Stimulated activated CD8-positive, alpha-beta memory T cell treated with anti-CD3 and anti-CD28 coated beads, Interleukin-15, amount 100 ng/mL, for 48 hours (primary cell): ENCODE measurements at places on chromosomes 1 and 21.

DNA sequence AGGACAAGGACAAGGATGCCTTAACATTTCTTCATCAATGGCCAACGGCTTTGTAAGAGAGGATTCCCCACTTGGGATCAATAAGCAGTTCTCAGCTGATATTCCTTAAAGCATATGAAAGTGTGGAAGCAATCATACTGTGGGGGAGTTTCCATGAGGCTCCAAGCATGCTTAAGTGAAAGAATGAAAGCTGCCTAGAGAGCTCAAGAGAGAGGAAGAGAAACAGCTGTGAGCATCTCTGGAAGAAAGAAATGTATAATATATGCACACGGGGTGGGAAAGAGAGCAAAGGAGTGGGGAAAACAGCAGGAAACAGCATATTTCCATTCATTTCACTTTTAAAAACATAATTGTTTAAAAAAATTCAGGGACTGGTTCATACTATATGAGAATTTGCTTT is 94.7 kb upstream of the WARS2 start:
- no peak for DNase-seq

GRCh38 chr1:184933944-184934343 is 40.4 kb downstream of the NIBAN1 start:
- no peak for DNase-seq

DNA sequence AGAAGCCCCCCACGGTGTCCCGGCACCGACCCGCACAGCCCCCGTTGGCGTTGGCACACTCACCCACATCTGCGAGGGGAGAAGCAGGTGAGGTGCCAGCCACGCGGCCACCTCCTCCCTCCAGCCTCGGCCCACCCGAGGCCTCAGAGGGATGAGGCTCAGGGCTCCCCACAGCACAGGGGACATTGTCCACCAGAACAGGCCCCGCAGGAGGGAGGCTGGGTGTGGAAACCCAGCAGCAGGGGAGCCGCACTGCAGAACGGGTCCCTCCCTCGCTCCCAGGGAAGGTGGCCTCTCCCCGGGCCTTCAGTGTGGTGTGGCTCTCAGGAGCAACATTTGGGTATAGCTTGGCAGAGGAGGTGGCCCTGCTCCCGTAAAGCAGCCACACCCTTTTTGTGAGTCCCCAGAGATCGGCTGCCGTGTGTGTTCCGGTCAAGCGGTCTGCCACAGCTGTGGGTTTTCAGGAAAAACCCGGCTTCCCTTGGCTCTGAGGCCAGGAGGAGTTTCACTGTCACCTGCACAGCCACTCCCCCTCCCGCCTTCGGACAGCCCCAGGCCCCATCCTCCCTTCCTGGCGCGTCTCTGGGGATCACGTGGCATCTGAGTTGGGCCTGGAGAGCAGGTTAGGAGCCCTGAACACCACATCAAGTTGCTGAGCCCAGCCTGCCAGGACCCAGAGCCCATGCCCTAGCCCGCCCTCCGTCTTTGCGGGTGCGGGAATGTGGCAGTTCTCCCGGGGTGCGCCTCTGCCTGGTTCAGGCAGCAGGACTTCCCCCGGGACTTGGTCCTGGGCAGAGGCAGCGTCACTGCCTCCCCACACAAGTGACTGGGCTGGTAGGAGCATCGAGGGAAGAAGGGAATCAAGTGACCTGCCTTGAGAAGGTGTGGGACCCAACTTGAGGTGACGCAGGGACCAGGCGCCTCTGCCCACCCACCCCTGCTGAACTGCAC is 64.0 kb downstream of the MEGF6 start:
- no peak for DNase-seq

DNA sequence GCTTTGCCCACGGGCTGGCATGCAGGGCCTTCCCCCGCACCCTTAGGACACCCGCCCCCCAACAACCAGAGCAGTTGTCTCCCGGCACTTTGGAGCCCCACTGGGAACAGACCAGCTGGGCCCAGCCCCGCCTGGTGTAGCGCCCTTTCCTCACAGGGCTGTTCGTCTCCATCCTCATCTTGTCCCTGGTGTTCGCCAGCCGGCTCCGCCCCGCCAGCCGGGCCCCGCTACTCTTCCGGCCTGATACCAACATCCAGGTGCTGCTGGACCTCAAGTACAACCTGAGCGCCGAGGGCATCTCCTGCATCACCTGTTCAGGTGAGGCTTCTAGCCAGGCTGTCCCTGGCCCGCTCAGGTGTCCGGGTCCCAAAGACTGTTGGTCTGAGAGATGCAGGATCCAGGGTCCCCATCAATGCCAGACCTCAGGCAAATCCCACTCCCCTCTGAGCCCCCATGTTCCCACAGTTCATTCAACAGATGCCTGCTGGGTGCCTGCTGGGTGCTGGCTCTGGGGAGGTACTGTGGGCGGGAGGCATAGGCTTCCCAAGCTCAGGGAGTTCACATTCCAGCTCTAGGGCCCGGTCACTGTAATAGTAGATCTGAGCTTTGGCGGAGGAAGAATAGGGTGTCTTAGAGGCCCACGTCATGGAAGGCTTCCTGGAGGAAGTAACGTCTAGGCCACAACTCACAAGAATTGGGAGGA is 41.7 kb downstream of the DISP3 start:
- no peak for DNase-seq

GRCh38 chr1:211638689-211639101 is 36.7 kb downstream of the NEK2 start:
- no peak for DNase-seq

- no peak for DNase-seq
Observed at GRCh38 chr1:100539836-100540536, 2.0 kb downstream of the GPR88 start.

- no peak for DNase-seq
Observed at GRCh38 chr1:75765697-75766355, 20.2 kb upstream of the RABGGTB start.

DNA sequence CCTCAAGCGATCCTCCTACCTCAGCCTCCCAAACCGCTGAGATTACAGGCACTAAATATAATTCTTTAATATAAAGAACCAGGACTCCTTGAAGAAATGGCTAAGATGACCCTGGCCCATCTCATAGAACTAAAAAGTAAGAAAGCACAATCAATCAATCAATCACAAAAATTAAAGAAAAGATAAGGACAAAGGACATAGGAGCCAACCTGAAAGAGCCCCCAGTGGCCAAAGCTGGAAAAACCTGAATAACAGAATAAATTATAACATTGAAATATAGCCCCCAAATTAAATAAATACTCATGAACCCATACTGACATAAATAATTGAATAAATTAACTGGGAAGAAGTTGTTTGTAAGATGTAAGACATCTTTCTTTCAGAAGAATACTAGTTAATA is 8.9 kb downstream of the NUP210L start:
- DNase-seq = no peak

GRCh38 chr1:161185282-161185682 is 8.0 kb upstream of the B4GALT3 start:
- peak; percentile 48 for DNase-seq

DNA sequence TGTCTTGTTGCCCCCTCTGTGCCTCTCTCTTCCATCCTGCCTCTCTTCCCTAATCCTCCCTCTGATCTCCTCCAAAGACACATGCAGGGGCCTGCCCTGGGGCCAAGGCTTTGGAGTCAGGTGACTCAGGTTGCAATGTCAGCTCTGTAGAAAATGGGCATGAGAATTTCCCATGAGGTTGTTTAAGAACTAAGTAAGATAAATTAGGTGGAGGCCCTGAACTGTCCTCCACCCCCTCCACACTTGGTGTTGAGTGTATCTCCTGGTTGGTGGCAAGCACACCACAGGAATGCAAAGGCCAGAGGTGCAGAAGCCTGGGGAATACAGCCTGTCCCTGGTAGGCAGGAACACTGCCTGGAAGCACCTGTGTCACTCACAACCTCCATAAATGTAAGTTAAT is 63.9 kb upstream of the GRIK3 start:
- no peak for DNase-seq

DNA sequence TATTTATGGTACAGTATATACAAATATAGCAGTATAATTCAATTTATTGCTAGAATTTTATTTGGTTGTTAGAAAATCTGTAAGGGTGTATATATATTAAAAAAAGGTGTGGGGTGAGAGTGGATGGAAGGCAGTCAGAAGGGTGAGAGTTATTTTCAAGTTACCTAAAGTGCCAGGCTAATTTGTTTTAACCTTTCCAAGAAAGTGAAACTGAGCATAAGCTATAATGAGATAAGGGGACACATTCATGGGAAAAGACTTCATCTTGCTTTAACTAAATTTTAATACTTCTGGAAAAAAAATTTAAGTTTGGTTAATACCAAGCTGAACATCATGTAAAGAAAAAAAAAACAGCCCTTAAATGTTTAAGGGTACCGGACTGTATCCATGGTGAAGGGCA is 4.9 kb downstream of the TEX38 start:
- DNase-seq = no peak

DNA sequence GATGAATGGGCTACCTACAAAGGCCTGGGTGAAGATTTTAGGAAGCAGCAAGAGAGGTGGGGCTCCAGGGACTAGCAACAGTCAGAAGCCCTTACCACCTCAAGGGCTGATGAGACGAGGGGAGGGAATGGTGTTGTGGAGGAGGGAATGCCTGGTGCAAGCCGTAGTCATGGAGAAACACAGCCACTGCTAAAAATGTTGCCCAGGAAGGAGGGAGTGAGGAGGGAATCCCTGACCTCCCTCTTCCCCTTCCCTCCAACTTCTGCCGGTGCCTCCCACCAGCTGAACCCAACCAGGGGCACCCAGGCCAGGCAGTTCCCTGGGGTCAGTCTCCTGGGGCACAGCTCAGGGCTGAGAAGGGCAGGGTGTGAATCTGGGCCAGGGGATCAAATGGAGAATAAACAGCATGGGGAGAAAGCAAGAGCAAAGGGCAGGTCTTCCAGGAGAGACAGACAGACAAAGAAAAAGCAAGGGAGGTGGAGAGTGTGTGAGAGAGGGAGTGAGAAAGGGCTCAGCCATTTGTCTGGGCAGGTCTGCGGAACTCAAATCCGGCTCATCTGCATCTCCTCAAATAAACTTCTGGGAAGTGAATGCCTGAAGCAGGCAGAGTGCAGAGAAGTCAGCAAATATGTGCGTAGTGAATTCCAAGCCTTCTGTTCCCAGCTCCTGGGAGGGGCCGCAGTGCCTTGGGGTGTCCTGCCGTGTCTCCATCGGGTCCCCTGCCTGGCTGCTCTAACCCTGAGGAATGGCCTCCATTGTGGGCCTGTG is 27.1 kb upstream of the POU3F1 start:
- no peak for DNase-seq

DNA sequence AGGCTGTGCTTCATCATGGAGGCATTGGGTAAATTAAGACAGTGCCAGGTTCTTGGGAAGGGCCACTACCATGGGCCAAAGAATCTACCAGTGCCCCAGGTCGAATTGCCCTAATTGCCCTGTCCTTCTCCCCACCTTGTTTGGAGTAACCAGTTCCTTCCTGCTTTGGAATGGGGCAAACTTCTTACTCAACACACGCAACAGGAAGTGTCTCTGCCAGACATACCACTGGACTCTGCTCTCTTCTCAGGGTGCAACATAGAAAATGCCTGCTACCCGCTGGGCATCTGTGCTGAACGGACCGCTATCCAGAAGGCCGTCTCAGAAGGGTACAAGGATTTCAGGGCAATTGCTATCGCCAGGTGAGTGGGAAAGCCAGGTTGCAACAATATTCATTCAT is 15.8 kb downstream of the CDA start:
- DNase-seq = no peak

DNA sequence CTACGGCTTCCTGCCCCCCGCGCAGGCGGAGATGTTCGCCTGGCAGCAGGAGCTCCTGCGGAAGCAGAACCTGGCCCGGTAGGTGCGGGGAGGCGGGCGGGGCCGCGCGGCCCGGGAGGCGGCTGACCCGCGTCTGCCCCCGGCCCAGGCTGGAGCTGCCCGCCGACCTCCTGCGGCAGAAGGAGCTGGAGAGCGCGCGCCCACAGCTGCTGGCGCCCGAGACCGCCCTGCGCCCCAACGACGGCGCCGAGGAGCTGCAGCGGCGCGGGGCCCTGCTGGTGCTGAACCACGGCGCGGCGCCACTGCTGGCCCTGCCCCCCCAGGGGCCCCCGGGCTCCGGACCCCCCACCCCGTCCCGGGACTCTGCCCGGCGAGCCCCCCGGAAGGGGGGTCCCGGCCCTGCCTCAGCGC is 16.6 kb downstream of the NOC2L start:
- DNase-seq = no peak

GRCh38 chr1:34066981-34067603 is 97.9 kb downstream of the CSMD2 start:
- DNase-seq = no peak

DNA sequence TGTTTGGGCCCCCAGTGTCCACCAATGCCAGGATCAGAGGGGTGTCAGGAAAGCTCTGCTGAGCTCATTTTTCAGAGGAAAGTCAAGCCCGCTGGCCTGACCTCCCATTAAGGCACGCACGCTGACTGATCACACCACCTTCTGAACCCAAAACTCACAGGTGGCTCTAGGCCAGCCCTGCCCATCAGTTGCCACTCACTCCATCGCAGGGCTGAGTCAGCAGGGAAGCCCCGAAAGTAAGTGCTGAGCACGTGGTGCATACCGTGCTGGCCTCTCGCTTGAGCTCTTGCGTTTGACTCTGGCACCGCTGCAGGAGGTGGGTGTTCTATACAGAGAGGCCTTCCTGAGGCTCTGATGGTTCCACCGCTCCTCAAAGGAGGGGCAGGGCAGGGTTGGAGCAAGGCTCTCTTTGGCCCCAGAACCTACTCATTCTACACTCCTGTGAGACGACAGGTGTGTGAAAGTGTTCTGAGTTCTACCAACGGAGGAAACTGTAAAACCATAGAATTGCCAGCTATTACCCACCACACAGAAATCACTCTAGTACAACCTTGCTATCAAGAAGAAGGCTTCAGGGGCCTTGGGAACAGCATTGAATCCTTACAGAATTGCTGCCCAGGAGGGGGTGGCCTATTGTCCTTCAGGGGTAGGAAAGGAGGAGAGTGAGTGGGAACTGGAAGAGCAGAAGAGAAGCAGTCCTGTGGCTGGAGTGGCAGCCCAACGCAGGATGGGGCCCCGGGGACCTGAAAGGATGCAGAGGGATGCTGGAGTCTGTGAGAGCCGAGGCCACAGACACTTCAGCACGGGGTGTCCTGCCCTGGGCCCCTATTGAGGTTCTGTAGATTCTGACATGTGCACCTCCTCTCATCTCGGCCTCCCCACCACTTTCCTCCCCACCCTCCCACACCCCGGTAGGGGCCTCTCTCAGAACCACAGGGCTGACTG is 214.7 kb upstream of the EDN2 start:
- DNase-seq = peak; percentile 16

- DNase-seq = peak; percentile 1
Observed at GRCh38 chr1:171188388-171189266, 3.5 kb downstream of the FMO2 start.

GRCh38 chr1:221573756-221574155 is 168.1 kb downstream of the DUSP10 start:
- no peak for DNase-seq

DNA sequence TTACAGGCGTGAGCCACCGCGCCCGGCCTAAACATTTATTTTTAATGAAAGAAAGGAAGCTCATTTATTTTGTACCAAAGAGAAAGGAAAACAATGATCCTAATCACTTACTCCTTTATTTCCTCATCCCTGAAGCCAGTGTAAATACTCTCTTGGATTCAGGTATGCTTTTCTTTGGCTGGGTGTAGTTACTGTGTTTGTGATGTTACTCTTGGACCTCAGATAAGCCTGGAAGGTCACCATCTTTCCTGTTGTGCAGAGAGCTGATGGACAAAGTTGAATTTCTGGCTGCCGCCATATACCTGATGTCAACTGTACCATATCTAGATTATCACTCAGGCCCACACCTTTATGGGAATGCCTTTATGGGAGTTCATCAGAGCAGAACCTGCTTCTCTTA is 35.4 kb upstream of the FOXE3 start:
- no peak for DNase-seq
